ENCODE measurements at places on chromosomes 3 and 15.

DNA sequence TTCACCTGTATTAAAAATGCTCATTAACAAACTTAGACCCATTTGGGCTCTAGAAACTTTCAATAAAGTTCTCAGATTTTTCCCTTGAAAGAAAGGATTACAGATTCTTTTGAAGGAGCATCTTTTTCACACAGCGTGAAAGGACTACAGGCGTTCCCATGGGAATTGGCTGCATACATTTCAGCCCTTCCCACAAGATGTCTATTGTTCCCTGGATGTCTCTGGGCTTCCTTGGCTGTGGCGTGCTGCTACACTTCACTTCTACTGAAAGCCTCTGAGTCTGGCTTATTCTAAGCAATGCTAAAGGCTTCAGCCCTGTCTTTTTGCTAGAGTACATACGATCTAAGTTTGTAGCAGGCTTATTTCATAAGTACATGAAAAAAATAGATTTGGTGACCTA lies 1.4 kb downstream of the VEPH1 start:
- DNase-seq: no peak

- no peak for DNase-seq
Measured at GRCh38 chr3:184379358-184380184, at the start of gene CHRD. Gene CHRD (plus strand): TSS chr3:184380054. CDS start chr3:184380319, 265 bp downstream.

GRCh38 chr15:56943403-56943802 lies 25.0 kb downstream of the TCF12 start:
- DNase-seq: no peak

DNA sequence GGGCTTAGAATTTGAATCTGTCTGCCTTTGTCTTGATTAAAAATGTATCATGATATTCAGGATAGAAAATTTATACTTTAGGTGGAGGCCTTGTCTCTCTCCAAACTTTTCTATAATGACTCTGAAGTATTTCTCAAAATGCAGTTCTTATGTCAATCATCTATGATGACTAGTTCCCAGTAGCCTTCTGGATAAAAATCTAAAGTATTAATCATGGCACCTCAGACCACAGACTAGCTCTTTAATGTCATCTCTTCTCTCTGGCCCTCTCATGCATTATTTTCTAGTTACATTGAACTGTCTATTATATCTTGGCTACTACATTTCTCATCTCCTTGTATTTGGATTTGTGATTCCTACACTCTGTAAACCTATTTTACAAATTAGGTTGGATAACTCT lies 96.9 kb downstream of the ZPLD1 start:
- no peak for DNase-seq

- peak; percentile 18 for DNase-seq
Measured at GRCh38 chr15:78264304-78265136, at the start of gene DNAJA4. Gene DNAJA4 (plus strand): TSS chr15:78264562. CDS start chr15:78264764, 202 bp downstream.
